Activated effector memory CD4-positive, alpha-beta T cell treated with Interleukin-2 at 50 U/mL for 16 hours (primary cell): ENCODE measurements at places on chromosomes 5 and 9.
A peak's percentile ranks its signal among the peaks of the same experiment; 100 is the strongest.

GRCh38 chr9:13109781-13110180 is 169.7 kb downstream of the MPDZ start:
- no peak for DNase-seq

GRCh38 chr5:132746954-132747615 is at the start of gene CCNI2:
CCNI2 (plus strand) TSS chr5:132747426; CDS start chr5:132747496, 70 bp downstream.
- DNase-seq, result peak; percentile 68

GRCh38 chr9:95010431-95010838 is 283.9 kb downstream of the AOPEP start:
- no peak for DNase-seq

DNA sequence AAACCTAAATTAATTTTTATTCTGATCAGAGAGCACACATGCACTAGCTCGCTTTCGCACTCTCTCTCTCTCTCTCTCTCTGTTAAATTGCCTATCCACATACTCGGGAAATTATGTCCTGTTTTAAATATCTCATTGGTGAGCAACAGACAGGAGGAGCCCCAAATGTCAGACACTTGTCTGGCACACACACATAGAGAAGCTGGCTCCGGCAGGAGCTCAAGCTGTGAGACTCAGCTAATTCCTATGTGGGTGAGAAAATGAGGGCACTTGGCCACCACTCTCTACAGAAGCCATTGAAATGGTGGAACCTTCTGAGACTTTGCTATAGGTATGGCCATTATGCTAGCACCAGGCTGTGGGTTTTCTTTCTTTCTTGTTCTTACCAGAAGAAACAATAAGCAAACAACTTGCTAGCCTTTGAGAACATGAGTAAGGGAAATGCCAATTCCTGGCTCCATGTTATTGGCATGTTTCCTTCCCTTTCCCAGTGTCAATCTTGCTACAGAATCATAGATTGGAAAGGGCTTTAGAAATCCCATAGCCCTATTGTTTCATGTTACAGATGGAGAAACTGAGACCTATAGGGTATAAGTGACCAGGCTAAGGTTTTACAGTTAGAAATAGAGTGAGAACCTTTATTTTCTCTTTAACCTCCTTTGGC is 9.0 kb downstream of the RFX3 start:
- DNase-seq, result no peak

- peak; percentile 86 for DNase-seq
These were observed 40.7 kb upstream of the CLPTM1L start for GRCh38 chr5:1385395-1386273.

- no peak for DNase-seq
These were observed 31.9 kb downstream of the FAM240B start for GRCh38 chr9:38687992-38688391.

DNA sequence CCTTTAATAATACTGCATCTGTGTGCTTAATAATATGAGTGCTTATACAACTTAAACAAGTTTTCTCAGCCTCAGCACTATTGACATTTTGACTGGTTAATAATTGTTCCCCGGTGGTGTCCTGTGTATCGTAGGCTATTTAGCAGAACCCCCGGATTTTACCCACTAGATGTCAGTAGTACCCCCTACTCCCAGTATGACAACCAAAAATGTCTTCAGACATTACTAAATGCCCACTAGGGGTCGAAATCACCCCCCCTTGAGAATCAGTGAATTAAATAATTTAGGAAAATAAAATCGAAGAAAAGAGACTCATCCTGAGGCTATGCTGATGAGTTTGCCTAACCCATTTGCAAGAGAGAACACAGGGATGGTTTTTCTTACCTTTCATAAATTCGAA is 166.3 kb downstream of the ATP10B start:
- no peak for DNase-seq

DNA sequence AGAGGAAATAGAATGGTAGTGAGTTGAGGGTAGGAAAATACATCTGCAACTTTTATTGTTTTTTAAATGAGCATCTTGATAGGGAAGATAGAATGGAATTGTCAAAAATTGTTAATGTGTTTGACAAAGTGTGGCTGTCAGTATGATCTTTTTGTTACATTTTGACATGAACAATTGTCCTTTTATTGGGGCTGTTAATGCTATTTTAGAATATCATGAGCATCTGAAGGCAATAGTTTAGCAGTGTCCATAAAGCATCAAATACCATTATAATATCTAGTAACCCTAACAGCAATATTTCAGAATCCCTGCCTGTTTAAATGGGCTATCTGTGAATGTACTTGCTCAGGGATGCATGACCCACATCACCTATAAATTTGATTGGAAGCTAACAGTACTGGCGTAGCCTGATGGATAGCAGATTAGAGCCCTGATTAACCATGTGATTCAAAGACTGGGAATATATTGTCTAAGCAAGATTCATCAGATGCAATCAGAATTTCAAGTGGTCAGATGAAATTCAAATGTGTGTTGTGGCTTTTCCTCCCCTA is 37.8 kb downstream of the TLE4 start:
- DNase-seq, result no peak

GRCh38 chr9:127004946-127005769 is 90.6 kb downstream of the RALGPS1 start:
- peak; percentile 54 for DNase-seq

DNA sequence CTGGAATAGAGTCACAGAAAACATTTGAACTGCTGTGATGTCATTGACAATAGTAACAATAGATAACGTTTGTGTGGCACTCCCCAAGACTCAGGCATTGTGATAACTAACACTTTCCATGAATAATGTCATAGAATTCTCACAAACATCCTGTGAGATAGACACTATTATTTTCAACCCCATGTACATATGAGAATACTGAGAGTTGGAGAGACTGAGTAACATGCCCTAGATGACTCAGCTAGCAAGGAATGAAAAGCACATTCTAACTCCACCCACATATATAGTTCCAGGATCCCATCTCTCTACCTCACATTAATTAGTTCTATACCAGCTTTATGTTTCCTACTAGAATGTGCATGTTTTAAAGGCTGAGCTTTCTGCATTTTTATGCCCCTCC is 71.4 kb downstream of the ASTN2 start:
- DNase-seq, result no peak

DNA sequence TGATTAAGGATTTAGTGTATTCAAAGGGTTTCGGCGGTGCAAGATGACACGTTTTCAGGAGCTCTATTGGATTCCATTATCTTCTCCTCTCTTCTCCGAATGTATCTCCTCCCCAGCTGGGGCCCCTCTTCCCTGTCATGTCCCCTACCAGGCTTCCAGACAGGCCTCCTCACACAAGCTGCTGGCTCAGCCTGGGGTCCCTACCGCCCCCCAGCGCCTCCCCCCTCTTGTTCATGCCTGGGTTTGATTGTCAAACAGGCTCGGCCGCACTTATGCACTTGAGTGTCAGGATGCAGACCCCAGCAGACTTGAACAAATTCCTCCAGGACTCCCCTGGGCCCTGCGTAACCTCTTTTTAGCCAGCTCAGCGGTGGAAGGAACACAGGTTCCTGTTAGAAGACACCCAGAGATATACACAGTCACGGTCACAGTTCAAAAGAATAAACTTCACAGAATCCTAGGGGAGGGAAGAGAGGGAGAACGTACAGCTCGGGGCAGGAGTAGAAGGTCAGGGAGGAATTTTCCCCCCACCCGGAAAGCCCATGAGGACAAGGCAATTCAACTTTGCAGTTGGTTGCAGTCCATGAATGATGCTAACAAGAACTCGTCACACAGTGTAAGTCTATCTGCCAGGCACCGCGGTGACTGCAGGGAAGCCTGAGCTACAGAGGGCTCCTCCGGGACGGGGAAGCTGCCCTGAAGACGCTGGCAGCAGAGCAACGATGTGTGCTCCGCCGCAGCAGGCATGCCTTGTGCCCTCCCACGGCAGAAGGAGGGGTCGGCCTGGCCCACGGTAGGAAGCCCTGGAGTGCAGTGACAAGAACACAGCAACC is 560.0 kb downstream of the BNC2 start:
- no peak for DNase-seq

- no peak for DNase-seq
These were observed 3.9 kb downstream of the TEX48 start for GRCh38 chr9:114678130-114678529.

DNA sequence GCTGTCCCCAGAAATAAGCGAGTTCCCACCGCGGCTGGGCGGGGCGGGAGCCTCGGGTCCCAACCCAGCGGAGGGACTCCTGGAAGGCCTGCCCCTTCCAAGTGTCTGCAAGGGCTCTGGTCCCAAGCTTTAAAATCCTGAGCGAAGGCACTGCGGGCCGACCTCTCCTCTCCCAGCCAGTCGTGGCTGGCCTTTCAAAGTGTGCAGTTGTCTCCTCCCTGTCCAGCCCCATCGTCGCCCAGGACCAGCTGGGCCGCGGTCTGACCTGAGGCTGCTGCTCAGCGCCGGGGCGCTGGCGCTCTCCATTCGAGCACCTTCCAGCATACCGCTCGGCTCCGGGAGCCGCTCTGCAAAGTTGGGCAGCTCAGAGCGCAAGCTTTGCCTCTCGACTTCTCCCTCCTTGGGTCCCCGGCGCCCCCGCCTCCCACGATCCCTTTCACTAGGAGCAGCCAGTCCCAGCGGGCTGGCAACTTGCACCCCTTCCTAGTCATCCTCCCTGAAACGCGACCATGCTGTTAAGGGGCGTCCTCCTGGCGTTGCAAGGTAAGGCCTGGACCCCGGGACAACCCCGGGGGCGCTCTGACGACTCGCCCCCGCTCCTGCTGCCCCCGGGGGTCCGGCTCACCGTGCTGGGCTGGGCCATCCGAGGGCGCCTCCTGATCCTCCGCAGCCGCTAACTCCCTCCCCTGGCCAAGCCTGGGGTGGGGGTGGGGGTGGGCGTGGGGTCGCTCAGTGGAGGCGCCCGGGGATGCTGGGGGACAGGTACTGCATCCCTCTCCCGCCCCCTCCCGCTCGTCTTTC is at the start of gene MAMDC2:
Gene MAMDC2, plus strand, starts transcription at position 160 of the 801 bp plus-strand sequence. Its CDS starts 350 bp downstream, at position 510.
- DNase-seq, result no peak

DNA sequence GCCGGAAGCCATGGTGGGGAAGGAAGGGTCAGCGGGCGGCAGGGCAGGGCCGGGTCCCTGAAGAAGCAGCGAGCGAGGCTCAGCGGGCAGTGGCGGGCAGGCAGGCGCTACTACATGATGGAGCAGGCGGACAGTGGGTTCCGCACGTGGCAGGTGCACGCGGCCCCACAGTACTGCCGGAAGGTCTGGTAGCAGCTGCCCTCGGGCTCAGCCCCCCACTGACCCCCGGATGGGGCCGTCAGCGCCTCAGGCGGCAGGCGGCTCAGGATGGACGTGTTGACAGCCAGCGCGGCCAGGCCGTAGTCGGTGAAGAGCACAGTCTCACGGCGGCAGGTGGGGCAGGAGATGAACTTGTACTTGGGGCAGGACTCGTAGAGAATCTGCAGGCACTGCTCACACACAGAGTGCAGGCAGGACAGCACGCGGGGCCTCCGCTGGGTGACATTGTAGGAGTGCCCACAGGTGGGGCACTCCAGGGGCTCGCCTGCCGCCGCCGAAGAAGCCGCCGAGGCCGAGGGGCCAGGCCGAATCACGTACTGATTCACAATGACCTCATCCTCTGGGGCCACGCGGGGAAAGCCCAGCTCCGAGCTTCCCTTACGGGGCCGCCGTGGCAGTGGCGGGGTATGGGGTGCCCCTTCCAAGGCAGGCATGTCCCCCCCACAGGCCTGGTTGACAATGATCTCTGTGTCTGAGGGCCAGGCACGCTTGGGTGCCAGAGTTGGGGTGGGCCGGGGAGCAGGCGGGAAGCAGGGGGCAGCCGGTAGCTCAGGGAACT is 1.5 kb downstream of the RNF208 start:
- DNase-seq, result no peak

DNA sequence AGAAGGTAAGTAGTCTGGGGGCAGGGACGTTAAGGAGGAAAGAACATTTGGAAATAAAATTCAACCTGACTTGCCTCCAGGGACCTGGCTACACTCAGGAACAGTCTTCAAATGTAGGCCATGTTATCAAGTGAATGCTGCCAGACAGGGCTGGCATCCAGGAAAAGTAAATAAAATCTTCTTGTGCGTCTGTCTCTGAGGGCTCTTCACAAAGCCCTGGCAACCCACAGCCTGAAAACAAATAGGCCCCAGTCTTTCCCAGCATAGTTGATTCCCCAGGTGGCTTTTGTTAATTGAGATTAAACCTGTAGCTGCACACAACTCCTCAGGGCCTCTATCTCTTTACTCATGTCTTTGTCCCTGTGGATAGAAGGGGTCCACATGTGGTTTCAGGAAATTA is 55.4 kb downstream of the STK32A start:
- DNase-seq, result no peak

DNA sequence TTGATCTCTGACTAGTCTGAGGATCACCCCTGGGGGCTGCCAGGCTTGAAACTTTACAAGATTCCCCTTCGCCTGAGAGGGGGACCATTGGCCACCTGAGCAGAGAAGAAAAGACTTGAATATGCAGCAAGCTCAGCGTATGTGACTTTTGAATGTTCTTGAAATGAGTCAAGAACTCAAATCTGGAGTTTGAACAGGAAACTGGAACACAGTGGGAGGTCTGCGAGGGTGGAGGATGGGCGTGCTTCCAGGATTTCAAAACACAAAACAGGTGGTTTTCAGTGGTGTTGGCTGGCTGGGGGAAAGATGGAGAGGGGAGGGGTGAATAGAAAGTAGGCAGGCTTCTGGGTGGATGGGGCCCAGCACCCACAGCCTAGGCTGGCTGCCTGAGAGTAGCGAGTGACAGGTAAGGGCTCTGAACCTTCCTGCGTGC is 40.6 kb downstream of the TMEM174 start:
- no peak for DNase-seq

DNA sequence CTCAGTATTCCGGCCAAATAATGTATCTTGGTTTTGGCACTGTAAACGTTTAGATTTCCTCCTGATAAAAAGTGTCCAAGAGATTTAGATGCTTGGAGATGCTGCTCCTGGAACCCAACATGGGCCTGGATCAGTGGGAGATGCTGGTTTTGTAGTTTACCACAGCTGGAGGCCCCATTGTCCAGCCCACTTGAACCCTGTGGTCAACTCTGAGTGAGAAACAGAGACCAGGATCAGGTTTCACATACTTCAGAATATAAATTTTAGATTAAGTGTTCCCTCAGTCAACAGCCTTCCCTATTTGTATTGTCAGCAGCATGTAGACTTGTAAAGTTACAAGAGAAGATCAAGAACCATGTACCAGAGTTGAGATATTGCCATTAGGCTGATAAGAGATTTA is 144.7 kb upstream of the C9orf72 start:
- DNase-seq, result no peak

- no peak for DNase-seq
These were observed 134.4 kb upstream of the IER5L start for GRCh38 chr9:129312251-129313122.

- no peak for DNase-seq
These were observed 70.2 kb downstream of the FNBP1 start for GRCh38 chr9:129972816-129973215.

GRCh38 chr5:94908889-94909480 is 290.5 kb downstream of the SLF1 start:
- DNase-seq, result no peak

GRCh38 chr9:110599468-110599867 is 19.9 kb upstream of the SVEP1 start:
- no peak for DNase-seq

DNA sequence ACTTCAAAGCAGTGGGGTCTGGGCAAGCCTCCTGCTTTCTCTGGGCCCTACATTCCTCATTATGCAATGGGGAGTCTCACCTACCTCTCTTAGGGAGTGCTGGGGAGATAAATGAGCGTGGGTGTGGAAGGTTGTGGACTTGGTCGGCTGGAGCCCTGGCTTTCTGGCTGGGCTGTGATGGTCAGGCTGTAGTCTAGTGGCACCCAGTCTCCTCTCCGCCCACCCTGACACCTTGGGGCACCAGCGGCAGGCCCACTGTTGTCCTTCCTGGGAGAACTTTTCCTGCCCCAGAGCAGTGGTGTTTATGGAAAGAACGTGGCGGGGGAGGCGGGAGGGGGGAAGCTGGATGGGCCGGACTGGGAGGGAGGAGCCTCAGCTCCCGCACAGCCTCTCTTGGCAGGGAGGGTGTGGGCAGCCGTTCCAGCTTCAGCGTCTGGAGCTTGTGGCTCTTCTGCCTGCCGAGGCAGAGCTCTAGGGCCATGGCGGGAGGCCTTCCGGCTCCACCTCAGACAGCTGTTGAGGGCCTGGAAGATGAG is 4.1 kb downstream of the PTGS1 start:
- DNase-seq, result no peak
